ENCODE measurements at places on chromosomes 2 and 18.

DNA sequence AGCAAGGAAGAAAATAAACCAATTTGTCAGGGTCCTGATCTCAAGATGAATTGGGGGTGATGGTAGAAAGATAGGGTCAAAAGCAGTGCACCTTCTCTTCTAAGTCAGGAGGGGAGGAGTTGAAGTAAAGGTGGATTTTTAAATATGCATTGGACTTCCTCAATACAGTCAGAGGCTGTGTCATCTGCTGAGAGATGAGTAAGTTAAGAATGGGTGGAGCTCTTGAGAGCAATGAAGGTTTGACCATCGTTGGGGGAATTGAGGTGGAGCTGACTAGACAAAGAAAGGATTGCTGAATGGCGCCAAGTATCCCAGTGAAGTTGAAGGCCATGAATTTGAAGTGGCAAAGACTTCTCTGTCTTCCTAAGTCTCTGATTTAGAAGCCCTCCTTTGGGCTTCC, 18.4 kb upstream of the CPO start:
- no peak for DNase-seq

DNA sequence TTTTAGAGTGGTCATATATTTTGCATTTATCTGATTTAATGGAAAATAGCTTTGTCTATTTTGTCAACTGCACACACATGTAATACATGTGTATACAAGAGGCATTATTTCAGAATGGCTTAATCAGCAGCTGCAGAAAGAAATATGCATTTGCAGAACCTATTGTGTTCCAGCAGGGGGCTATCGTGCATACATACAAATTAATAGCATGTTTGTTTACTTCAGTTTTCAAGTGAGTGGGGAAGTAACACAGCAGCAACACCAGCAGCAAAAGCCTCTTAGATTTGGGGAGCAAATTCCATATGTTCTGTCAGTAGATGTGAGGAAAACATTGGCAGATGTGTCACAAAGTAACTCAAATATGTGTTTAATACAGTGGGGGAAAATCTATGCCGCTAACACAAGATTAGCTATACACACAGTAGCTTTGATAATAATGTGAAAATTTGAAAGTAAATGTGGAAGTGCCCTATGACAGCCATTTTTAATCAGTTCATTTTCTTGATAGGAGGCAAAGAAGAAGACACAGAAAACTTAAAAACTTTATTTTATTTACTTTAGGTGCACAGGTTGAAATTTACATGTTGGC, 218.1 kb downstream of the WDR7 start:
- no peak for DNase-seq

- no peak for DNase-seq
Measured at GRCh38 chr2:136254681-136255080, 136.7 kb upstream of the CXCR4 start.

DNA sequence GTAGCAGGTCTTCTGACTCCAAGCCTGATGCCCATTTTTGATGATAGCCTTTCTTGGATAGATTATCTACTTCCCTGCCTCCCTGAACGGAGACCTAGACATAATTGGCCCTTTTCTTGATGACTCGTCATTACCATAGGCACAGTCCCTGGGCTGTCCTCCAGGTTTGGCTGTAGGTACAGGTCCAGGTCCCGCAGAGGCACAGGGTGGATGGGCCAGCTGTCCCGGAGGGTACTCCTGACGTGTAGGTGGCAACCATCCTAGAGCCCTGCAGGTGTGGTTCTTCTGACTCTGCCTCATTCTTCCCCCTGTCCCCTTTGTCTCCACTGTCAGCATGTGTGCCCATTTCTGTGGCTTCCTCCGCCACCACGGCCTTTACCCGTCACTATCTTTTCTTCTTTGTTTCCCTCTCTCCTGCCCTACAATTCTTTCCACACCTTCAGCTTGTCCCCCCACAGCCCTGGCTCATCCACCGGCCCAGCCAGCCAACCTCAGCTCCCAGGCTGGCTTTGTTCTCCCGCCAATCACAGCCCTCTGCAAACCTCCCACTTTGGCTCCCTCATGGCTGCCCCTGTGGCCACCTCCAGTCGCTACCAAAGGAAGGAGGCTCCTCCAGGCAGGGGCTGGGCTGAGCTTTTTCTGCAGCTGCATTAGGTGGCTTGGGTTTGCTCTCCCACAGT, 102.8 kb downstream of the SMAD7 start:
- no peak for DNase-seq

GRCh38 chr2:110766291-110766690, 33.9 kb downstream of the ACOXL start:
- no peak for DNase-seq

GRCh38 chr18:37493352-37493935, 72.2 kb downstream of the CELF4 start:
- no peak for DNase-seq

DNA sequence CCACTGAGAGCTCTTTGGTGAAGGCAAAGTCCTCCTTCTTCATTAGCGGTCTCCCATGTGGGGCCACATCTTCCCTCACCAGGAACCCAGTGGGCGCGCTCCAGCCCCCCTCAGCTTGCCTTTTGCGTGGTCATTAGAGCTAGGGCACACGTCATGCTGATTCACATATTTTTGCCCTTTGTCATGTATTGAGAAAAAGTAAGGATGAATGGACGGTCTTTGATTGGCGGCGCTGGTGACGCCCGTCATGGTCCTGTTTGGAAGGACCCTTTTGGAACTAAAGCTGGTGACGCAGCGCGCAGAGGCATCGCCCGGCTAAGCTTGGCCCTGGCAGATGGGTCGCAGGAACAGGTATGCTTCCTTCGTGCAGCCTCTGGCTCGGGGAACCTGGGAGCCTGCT, 3.1 kb downstream of the SLC14A1 start:
- DNase-seq, result no peak

DNA sequence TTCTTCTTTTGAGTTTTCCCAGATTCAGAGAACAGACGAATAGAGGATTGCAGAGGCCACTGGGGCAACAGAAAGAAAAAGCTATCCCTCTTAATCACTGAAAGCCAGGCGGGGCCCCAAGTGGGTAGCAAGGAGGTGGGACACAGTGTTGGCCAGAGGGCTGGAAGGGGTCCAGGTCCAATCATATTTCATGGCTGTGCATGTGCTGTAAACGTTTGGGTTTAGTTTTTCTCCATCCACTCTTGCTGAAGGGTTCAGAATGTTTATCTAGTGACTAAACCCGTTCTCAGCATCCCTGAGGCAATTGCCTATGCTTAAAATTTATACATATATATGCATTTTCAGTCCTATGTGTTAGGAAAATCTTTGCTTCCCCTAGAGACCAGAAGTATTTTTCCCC, 99.4 kb upstream of the EPHA4 start:
- DNase-seq, result no peak

DNA sequence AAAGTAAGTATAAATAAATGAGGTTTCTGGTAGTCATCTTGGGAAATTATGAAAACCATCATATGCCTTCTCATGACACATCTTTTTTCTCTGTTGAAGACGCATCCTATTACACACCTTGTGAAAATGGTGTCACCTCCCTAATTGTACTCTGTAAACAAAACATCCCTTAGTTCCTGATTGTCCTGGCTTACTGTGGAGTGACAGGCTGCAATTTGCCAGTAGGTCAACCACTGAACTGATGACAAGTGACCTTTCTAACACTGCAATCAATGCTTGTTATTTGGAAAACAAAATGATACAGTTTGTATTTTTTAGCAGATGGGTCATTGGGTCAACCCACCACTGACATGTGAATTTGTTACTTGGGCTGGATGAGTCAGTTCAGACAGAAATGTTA, 219.5 kb downstream of the PTPRM start:
- DNase-seq, result no peak

GRCh38 chr2:209582281-209582680, 158.4 kb downstream of the MAP2 start:
- no peak for DNase-seq

DNA sequence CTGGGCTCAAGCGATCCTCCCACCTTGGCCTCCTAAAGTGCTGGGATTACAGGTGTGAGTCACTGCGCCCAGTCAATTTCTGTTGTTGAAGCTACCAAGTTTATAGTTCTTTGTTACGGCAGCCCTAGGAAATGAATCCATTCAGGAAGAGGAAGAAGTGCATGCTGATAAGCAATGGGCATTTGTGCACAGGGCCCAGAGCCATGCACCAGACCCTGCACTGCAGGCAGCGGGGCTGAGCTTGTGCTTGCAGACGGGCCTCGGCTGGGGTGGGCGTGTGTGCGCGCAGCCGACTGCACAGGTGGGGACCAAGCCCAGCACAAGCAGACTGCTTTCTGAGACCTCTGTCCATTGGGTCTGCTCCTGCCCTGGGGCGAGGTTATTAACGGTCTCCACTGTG, 144.6 kb downstream of the CABLES1 start:
- no peak for DNase-seq

DNA sequence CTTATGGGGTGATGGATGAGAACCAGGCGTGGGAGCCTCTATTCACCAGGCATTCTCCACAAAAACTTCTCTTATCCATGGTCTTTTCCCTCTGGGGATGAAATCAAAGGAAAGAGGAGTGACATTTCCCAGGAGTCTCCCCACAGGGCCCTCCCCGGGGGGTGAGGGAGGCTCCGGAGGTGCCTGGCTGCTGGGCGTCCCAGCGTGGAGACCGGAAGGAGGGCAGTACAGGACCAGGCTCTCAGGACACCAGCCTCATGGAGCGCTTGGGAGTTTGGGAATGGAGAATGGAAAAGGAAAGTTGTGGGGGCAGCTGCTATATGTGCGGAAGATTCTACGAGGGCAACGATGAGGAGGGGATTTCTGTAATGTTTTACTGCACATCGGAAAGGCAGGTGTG, 22.1 kb downstream of the CIB4 start:
- no peak for DNase-seq

All from stimulated activated naive CD8-positive, alpha-beta T cell treated with anti-CD3 and anti-CD28 coated beads, Interleukin-15, amount 100 ng/mL, for 72 hours (primary cell).